Heart left ventricle (tissue), 16 donors: ENCODE measurements at places on chromosomes 2 and 18. TPM values are rescaled to one million over a fixed set of nuclear protein-coding genes. Genes with fewer than 3 reads are reported as not detected.

GRCh38 chr2:15794608-15795134 is 145.7 kb upstream of the MYCN start:
- no peak for DNase-seq

DNA sequence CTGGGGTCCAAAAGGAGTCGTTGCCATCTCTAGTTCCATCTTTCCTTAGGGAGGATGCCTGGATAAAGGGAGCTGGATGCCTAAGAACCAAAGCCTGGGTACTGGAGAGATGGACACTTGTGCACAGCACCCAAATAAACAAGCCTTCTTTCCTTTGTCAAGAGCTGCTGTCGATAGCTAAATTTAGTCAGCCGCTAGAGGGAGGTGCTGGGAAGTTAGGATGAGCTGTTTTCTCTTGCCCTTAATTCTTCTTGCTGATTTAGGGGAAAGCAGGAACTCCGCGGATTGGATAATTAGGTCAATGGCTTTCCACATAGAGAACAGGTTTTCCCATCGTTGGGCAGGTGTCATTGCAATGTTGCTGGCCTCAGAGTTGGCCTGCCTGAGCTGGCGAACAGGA is 30.9 kb upstream of the SERPINB12 start:
- DNase-seq: no peak

DNA sequence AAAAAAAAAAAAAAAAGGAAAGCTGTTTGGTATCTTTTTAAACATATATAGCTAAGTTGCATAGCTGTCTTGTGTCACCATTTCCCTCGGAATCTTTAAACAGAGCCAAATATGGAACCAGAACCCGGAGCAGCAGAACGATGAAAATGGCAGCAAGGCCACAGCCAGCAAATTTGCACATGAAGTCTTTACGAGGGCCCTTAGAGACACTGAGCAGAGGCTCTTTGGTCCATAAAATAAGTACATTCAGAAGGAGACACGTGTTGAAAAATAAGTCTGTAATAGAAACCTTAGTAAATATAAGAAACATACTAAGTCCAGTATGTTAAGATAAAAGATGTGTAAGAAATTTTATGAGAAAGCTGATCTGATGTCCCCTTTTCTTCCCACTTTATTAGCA is 16.2 kb downstream of the CCBE1 start:
- no peak for DNase-seq

- no peak for DNase-seq
Observed at GRCh38 chr2:147686365-147686764, 158.5 kb upstream of the ACVR2A start.

DNA sequence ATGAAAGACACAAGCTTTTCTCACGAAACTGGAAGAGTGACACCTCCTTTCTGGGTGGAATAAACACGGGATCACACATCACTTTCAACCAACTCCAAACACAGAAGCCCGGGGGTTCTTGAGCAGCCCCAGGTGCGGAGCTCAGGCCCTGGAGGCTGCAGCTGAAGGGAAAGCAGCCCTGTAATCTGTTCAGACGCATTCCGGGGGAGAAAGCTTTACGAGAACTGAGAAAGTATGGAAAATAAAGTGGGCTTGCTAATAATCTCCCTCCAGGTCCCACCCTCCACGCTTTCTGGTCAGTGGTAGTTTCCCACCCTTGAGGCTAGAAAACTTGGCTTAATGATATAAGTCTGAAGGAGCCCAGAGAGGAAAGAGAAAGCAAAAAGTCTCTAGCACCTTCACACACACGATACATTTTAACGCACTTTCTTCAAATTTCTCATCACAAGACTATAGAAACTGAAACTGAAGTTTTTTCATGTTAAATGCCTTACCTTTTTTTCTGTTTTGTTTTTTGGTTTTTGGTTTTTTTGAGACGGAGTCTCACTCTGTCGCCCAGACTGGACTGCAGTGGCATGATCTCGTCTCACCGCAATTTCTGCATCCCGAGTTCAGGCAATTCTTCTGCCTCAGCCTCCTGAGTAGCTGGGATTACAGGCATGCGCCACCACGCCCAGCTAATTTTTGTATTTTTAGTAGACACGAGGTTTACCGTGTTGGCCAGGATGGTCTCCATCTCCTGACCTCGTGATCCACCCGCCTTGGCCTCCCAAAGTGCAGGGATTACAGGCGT is 141.3 kb downstream of the AFF3 start:
- no peak for DNase-seq

DNA sequence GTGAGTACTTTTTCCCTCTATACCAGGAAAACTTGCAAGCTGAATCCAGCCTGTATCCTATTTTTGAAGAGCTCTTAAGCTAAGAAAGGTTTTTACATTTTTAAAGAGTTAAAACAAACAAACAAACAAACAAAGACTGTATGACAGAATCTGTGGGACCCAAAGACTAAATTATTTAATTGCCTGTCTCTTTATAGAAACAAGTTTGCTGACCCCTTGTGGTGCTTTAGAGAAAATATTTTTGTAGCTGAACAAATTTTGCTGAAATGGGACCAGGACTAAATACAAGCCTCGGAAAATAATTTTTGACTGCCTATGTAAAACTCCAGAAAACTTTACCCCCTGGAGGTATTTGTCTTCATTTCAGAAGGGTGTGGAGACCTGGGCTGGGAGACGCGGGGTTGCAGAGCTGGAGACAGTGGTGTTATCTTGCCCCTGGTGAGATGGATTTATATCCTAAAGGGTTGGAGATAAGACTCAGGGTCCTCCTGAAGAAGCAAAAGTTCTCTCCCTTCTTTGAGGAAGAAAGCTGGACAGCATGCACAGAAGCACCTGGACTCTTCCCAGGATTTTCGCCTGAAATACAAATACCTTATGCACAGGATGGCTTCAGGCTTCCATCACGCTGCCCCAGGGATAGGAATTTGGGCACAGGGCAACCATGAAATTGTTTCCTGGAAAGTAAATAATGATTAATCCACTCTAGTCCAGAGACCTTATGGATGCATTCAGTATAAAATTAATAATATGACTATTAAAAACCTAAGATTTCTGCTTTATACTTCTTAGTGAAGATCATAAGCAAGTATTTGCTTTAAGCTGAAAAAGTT is 54.3 kb downstream of the TMX3 start:
- DNase-seq: no peak

GRCh38 chr2:95040426-95040825 is 14.9 kb downstream of the MAL start:
- peak; percentile 2 for DNase-seq

- peak; percentile 47 for DNase-seq
Observed at GRCh38 chr2:217798743-217799562, 203.8 kb downstream of the TNS1 start.

GRCh38 chr2:100781009-100781325 is 39.0 kb upstream of the NPAS2 start:
- DNase-seq: no peak

DNA sequence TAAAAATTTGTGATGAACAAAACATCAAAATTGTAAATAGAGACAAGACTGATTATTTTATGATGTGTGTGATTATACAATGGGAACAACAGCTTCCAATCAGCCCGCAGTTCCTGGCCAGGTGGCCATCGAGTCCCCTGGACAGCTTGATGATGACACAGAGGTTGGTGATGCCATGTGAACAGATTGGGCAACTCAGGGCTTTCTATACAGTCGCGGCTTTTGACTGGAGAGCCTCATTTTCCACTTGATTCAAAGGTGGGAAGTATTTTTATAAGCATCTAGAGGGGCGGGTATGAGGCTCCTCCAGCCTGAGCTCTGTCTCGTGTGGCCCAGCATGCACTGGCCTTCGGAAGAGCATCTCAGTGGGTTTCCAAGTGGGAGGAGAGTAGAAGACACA is 14.9 kb upstream of the HPCAL1 start:
- DNase-seq: no peak

DNA sequence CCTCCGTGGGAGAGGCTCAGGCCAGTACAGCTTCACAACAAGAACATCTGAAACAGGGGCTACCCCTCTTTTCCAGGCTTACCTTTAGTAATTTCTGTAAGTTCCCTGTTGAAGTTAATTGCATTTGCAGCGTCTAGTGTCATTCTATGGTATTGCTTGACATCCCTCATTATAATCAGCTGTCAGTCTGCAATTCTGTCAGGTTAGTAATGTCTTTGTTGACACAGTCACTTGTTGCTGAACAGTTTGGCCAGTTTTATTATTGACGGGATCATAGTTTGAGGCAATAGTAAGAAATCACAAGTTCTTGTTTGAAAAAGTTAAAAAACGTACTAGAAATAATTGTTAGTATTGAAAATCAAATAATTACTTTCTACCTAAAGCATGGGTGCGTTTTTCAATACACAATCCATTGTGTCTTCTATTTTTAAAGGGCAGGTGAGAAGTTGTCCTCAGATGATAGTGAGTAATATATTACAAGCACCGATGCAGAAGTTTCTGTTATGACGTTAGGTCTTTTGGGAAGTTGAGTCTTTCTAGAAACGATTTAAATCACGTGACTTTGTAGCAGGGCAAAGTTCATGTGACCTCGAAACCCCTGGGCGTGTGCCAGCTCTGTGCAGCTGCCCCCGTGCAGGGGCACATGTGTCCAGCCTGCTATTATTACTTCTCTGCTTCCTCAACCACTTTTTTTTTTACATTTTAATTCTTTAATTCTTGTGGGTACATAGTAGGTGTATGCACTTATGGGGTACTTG is 49.5 kb upstream of the MBP start:
- no peak for DNase-seq

C1GALT1C1L gene
- polyA plus RNA-seq: 1.3 TPM

MAP3K19 gene
- polyA plus RNA-seq: not detected

BMP10 gene
- polyA plus RNA-seq: not detected

MEP1B gene
- polyA plus RNA-seq: not detected

FAM210A gene
- polyA plus RNA-seq: 14.0 TPM

KRTCAP3 gene
- 0.65 TPM for polyA plus RNA-seq
